Cerebellum (tissue), 4 donors: ENCODE measurements at places on chromosomes 4 and X. TPM values are rescaled to one million over a fixed set of nuclear protein-coding genes. Genes with fewer than 3 reads are reported as not detected.

- no peak for DNase-seq
These were observed 1390.5 kb upstream of the TENM3 start for GRCh38 chr4:180852738-180853137.

- no peak for DNase-seq
These were observed 1.0 kb downstream of the POF1B start for GRCh38 chrX:85378461-85378860.

The FRMD7 gene
- not detected for total RNA-seq

The ASMT gene
- total RNA-seq: 0.45 TPM

- no peak for DNase-seq
These were observed 462.4 kb downstream of the IQCM start for GRCh38 chr4:149353241-149353640.

- no peak for DNase-seq
These were observed 123.4 kb upstream of the ATP6AP2 start for GRCh38 chrX:40457406-40457805.

DNA sequence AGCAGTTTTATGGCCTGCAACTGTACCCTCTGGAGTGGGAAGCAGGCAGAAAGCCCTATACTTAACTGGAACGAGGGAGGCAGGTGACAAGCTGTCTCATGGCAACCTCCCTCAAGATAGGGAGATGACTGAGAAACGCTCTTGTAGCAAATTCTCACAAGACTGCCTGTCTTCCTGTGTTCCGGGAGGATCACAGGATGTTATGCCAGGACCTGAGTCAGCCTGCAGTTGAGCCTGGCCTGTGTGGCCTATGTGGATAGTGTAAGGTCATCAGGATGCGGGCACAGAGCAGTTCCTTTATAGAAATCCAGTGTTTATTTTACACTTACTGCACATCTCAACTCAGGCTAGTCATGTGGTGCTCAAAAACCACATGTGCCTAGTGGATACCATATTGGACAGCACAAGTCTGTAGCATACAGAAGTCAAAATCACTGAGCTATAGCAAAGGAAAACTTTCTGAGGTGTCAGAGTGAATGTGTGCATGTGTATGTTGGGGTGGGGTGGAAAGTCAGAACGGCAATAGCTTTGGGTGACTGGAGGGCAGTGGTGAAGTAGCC, 25.2 kb downstream of the TAF7L start:
- no peak for DNase-seq

DNA sequence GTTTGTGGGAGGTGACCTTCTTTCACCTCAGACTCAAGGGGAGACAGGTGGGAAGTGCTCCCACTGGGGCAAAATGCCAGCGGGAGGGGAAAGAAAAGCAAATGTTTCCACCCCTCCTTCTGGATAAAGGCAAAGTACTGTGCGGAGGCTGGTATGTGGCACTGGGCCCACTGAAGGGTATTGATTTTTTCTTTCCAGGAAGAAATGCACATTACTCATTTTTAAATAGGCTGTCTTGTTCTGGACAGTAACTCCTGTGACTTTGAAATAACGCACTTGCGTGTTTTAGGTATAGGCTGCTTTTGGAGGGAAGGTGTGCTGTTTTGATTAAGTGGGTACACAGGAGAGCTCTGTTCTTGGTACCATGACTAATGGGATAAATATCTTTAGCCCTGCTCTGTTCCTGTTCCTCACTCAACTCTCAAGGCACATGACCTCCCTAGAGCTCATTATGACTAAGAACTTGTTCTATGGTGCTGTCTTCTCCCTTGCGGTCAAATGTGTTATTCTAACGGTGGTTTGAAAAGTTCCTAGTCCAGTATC, 40.7 kb upstream of the MBTPS2 start:
- no peak for DNase-seq

GRCh38 chrX:28649541-28649940, 62.3 kb downstream of the IL1RAPL1 start:
- DNase-seq: no peak

The RIBC1 gene
- total RNA-seq: 1.7 TPM

- DNase-seq: peak; percentile 0
These were observed 58.4 kb downstream of the AMELX start for GRCh38 chrX:11351375-11352295.

The KLHL4 gene
- total RNA-seq: 13.8 TPM

- no peak for DNase-seq
These were observed 18.8 kb downstream of the ATP1B4 start for GRCh38 chrX:120380699-120381098.

- DNase-seq: no peak
These were observed 65.4 kb downstream of the APBB2 start for GRCh38 chr4:41148931-41149330.

The GAGE13 gene
- total RNA-seq: not detected

GRCh38 chr4:184854673-184855072, 28.9 kb upstream of the ACSL1 start:
- no peak for DNase-seq

DNA sequence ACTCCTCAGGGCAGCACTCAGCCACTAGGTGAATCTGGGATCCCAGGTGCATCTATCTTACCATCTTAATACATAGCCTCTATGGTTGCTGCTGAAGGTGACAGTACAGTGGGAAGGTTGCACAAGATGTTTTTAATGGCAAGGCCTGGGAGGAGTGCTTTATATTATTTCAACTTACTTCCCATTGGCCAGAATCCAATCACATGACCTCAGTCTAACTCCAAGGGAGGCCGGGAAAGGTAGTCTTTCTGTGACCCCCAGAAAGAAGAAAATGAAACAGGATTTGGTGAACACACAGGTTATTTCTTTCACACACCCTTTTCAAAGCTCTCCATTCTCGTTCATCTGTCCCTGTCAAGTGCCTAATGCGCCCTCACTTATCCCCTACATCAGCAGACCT, 189.1 kb upstream of the ATP6AP2 start:
- DNase-seq: no peak

The FAT4 gene
- 83.7 TPM for total RNA-seq

DNA sequence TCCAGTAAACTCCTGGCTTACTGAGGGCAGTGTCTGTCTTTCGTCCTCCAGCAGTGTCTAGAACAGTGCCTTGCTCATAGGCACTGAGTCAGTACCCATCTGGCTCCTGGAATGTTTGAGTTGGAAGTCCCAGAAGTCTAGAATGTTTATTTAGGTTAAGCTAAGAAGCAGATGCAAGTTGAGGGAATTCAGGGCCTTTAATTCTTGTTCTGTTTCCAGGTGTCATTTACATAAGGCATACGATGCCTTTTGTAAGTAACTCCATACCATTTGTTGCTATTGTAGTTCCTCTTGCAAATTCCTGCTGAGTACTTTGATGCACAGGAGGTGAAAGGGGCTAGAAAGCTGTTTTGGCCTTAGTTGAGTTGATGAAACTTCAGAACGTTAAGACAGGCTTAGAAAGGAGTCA, 22.2 kb downstream of the ARHGAP10 start:
- DNase-seq: no peak

- DNase-seq: no peak
These were observed 191.4 kb downstream of the MGST2 start for GRCh38 chr4:139857021-139857420.

- no peak for DNase-seq
These were observed 180.3 kb upstream of the PPARGC1A start for GRCh38 chr4:24070117-24070516.

DNA sequence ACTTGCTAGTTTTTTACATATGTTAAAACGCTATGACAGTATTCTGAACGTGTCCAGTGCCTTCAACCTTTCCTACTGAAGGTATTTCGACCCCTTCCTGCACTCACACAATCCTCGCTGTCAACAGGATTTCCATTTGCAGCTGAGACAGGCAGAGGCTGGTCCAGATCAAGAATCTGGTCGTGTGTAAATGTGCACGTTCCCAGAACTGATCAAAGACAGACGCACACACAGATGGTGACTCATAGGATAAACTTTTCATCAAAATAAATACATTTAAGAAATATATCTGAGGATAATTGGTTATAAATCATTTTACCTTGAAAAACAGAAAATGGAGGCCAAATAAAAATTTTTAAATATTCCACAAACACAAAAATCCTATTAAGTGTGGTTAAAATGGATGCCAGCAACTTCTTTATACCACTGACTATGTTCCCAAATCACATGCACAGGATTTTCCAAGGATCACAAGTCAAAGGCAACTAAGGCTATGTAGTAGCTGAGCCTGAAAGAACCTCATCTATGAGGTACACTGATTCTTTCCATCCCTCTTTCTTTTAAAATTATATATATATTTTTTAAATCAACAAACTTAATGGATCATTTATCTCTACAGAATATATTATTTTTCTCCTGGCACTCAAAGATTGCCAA, 85.9 kb downstream of the RNF150 start:
- DNase-seq: no peak

The SPANXN4 gene
- not detected for total RNA-seq

GRCh38 chrX:75746891-75747639, 38.0 kb downstream of the MAGEE2 start:
- peak; percentile 23 for DNase-seq

The TMPRSS11F gene
- total RNA-seq: not detected

GRCh38 chr4:124958847-124959246, 246.3 kb upstream of the ANKRD50 start:
- no peak for DNase-seq

- no peak for DNase-seq
These were observed 459.0 kb upstream of the NR3C2 start for GRCh38 chr4:148901075-148901705.

DNA sequence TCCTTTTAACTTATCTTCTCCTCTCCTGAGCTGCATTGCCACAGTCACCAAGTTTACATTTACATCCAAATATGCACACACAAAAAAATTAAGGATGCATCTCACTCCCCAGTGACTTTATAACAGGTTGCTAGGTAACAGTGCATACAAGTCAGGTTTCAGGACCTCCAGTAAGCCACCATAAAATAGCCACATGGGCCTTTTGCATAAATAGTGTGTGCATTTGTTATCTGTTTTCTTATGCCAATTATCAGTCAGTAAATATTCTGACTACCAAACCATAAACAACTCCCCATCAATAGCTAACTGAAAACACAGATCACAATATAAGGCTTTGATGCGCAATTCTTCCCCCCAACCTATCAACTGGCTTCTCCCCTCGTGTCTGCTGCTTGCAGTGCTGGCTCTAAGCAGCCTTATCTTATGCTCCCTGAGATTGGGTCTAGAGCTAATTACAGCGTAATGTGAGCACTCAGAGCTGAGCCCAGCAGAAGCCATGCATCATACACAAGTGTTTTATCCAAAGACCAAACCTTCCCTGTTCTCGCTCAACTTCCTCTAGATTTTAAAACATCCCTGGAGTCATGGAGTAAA, 55.4 kb downstream of the ZNF827 start:
- DNase-seq: no peak

GRCh38 chrX:148867596-148867995, 367.2 kb downstream of the AFF2 start:
- DNase-seq: no peak

The BMPR1B gene
- total RNA-seq: 26.0 TPM

GRCh38 chrX:79412166-79412565, 45.0 kb upstream of the ITM2A start:
- no peak for DNase-seq
